ENCODE measurements at places on chromosomes 4 and X.

GRCh38 chrX:12489341-12489740, 301.9 kb upstream of the PRPS2 start:
- no peak for ATAC-seq

DNA sequence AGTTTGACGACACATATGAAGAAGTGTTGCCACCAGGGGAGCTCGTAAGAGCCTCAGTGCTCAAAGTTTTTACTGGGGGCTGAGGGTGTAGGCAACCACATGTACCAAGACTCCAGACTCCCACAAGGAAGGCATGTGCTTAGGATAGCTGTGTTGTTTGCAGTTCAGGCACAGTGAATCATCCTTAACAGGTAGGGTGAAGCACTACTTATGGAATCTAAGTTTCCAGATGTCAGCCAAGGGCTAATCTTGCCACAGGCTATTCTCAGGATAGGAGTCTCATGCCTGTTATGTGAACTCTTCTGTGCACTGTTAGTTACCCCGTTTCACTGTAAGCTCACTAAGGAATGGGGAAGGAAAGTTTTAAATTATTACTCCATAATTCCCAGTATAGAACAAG, 202.6 kb downstream of the TMA16 start:
- no peak for ATAC-seq

- ATAC-seq, result no peak
Observed at GRCh38 chrX:103081051-103081450, 11.9 kb downstream of the NXF3 start.

- ATAC-seq, result no peak
Observed at GRCh38 chrX:137847376-137847775, 281.4 kb downstream of the ZIC3 start.

- ATAC-seq, result no peak
Observed at GRCh38 chr4:120830204-120830603, 92.3 kb downstream of the PRDM5 start.

DNA sequence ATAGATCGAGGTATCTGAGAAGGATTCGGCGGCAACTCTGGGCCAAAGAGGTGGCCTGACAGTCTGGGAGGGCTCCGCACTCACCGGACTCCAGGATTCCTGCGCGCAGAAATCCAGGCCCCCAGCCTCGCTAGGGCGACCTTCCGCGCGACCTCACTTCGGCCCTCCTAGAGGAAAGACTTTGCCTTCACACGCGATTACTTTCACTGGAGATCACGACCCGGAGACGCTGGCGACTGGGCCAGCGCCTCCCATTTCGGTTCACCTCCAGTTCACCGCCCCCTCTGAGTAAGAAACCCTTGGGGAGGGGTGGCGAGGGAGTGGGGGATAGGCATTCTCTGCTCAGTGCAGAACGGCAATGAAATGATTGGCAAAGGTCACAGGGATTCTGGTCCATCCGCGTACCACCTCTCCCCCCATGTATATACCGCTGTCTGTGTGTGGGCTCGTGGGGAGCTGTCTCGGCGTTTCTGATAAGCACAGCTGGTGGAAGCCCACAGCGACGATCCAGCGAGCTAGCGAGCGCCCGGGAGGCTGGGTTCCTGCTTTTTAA, 2.5 kb downstream of the POU3F4 start:
- peak; percentile 3 for ATAC-seq

DNA sequence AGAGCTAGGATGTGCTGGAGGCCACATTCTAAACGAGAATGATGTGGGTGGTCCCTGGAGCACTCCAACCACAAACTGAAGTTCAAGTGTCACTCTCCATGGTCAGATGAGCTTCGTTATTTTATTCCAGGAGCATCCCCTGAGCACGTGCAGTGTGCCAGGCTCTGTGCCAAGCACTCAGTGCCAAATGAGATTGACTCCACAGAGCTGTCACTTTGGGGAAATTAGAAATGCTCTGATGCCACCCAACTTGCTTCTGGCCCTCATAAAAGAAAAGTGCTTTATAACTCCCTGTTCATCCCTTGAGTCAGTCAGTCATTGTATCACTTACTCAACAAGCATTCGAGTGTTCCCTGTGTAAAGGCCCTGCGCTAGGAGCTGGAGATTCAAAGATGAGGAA, 91.2 kb downstream of the RTL5 start:
- no peak for ATAC-seq

All from motor neuron (in vitro differentiated cells).